Heart right ventricle (tissue), 16 donors: ENCODE measurements at places on chromosomes 4 and X. TPM values are rescaled to one million over a fixed set of nuclear protein-coding genes. Genes with fewer than 3 reads are reported as not detected.

- H3K27ac ChIP-seq: no peak overlapping the region
- H3K4me1 ChIP-seq: peaks cover 13% of the 10 kb centered on the region
- no peaks in the 10 kb centered on the region for H3K36me3 ChIP-seq
- H3K4me3 ChIP-seq: no peak overlapping the region
- H3K27me3 ChIP-seq: no peaks in the 10 kb centered on the region
These were observed 88.2 kb downstream of the ATP8A1 start for GRCh38 chr4:42568610-42569207.

Gene GC
- 0.20 TPM for total RNA-seq

Gene TMPRSS11E
- not detected for total RNA-seq

GRCh38 chrX:154313147-154313546 is 17.6 kb downstream of the TKTL1 start:
- no peak overlapping the region for H3K4me3 ChIP-seq
- H3K36me3 ChIP-seq: no peaks in the 10 kb centered on the region
- H3K4me1 ChIP-seq: peaks cover 18% of the 10 kb centered on the region
- H3K27ac ChIP-seq: no peak overlapping the region

GRCh38 chr4:74433043-74433442 is 11.9 kb upstream of the AREG start:
- H3K27me3 ChIP-seq: no peaks in the 10 kb centered on the region
- DNase-seq: no peak
- no peaks in the 10 kb centered on the region for H3K36me3 ChIP-seq
- H3K4me1 ChIP-seq: no peaks in the 10 kb centered on the region

Gene SEPTIN11
- total RNA-seq: 26.3 TPM

DNA sequence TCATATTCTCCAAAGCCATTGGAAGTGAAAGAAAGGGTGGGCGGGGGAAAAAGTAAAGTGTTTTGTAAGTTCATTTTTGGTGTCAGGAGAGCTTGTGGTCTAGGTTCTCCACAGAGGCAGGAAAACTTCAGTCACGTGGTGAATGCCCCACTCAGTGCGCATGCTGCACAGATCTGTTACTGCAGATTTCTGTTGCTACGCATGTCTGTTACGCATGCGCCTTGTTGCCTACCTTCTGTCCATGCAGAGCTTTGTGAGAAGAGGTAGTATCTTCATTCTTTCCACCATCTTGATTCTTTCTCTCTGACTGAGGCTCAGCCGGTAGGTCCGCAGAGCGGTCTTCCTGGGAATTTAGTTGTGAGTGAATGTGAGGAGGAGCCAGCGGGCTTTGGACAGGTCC is 15.1 kb upstream of the PAGE3 start:
- H3K27me3 ChIP-seq: no peaks in the 10 kb centered on the region
- no peaks in the 10 kb centered on the region for H3K4me1 ChIP-seq
- no peak overlapping the region for H3K4me3 ChIP-seq

DNA sequence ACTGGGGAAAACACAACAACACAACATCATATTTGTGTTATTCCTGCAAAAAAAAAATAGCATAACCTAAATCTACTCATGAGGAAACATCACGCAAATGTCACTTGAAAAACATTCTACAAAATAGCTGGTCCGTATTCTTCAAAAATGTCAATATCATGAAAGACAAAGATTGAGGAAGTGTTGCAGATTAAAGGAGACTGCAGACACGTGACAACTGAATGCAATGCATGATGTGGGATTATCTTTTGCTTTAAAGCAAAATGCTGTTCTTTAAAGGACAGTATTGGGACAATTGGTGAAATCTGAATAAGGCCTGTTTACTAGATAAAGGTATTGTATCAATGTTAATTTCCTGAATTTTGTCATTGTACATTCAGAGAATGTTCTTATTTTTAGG is 157.7 kb downstream of the SMIM20 start:
- DNase-seq: no peak
- H3K27me3 ChIP-seq: no peaks in the 10 kb centered on the region
- H3K4me1 ChIP-seq: no peaks in the 10 kb centered on the region
- no peak overlapping the region for H3K4me3 ChIP-seq
- no peak overlapping the region for H3K27ac ChIP-seq
- no peaks in the 10 kb centered on the region for H3K36me3 ChIP-seq

- H3K36me3 ChIP-seq: no peaks in the 10 kb centered on the region
- peak overlapping the region; percentile 82 for H3K27ac ChIP-seq
- no peak overlapping the region for H3K4me3 ChIP-seq
- H3K4me1 ChIP-seq: peaks cover 45% of the 10 kb centered on the region
These were observed 45.7 kb downstream of the PRPS1 start for GRCh38 chrX:107673933-107674479.

DNA sequence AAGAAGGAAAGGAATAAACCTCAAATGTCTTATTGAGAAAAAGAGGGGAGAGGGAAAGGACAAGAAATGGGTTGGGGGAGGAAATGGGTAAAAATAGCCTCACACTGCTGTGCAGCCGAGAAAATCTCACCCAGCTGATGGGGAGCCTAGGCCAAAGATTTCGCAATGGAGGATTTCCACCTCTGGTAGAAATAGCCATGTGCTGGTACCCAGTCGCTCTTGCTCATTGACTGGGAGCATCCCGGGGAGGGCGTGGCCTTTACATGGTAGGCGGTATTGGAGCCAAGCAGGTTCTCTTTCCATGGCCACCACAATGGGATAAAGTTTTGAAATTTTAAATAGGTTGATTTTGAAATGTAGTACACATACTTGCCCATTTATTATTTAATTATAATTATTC is 255.1 kb upstream of the LDB2 start:
- no peak overlapping the region for H3K27ac ChIP-seq
- no peak for DNase-seq
- no peaks in the 10 kb centered on the region for H3K4me1 ChIP-seq

GRCh38 chr4:102826105-102826889 is 1.1 kb downstream of the UBE2D3 start:
- H3K27ac ChIP-seq: peak overlapping the region; percentile 100
- H3K4me1 ChIP-seq: peaks cover 2% of the 10 kb centered on the region
- DNase-seq: no peak
- no peaks in the 10 kb centered on the region for H3K27me3 ChIP-seq
- H3K4me3 ChIP-seq: peak overlapping the region; percentile 90

DNA sequence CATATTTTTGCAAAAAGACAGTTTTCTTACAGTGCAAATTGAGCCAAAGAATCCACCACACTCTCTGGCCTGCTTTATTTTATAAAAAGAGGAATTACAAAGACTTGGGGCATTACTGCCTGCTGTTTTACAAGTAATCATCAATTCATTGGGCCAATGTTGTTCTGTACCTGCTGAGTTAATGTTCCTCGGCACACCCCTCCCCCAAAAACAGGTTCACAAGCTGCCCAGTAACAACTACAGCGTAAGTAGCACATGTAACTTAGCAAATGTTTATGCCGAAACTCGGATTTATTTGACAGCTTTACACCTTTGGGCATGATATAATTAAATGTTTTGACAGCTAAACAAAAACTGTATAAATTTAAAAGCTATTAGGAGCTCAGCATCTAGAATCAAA is 214.6 kb upstream of the MAB21L2 start:
- DNase-seq: no peak
- H3K4me3 ChIP-seq: no peak overlapping the region
- no peak overlapping the region for H3K27ac ChIP-seq
- H3K4me1 ChIP-seq: no peaks in the 10 kb centered on the region
- no peaks in the 10 kb centered on the region for H3K36me3 ChIP-seq

- H3K4me1 ChIP-seq: no peaks in the 10 kb centered on the region
- no peaks in the 10 kb centered on the region for H3K36me3 ChIP-seq
- no peaks in the 10 kb centered on the region for H3K27me3 ChIP-seq
These were observed 201.3 kb upstream of the CPEB2 start for GRCh38 chr4:14800977-14801376.
